NCI-H1417 (cell line): ENCODE measurements at places on chromosomes 4 and X.

GRCh38 chr4:182486881-182487280 is 243.7 kb downstream of the TENM3 start:
- DNase-seq = no peak

DNA sequence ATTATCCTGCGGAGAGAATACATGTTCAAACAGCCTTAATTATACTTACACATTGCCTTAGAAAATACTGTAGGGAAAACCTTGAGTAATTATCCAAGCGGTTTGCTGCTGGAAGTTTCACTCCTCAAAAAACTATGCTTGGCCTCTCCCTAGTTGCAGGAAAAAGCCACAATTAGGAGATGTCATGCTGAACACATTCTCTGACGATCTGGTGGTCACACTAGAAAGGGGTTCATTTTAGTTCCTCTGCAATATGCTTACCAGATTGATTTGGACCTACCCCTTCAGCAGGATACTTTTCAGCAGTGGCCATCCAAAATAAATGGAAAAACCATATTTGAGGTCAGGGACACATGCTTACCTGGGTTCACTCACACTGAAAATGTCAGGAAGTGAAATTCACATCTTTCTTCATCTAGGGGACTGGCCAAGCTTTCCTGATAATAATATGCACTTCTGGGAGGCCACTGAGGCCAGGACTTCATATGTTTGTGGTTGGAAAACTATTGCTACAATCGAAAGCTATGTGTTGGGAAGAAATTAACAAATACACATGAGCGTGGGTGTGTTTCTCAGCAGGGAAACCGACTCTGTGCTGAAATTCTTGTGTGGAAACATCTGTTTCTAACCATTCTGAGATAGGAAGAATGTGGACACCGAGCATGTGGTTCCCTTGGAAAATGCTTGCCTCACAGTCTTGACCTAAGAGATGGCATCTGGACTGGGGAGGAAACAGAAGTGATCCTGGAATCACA is 68.8 kb downstream of the ATXN3L start:
- DNase-seq = no peak

GRCh38 chr4:70895405-70895804 is 6.8 kb upstream of the MOB1B start:
- no peak for DNase-seq

DNA sequence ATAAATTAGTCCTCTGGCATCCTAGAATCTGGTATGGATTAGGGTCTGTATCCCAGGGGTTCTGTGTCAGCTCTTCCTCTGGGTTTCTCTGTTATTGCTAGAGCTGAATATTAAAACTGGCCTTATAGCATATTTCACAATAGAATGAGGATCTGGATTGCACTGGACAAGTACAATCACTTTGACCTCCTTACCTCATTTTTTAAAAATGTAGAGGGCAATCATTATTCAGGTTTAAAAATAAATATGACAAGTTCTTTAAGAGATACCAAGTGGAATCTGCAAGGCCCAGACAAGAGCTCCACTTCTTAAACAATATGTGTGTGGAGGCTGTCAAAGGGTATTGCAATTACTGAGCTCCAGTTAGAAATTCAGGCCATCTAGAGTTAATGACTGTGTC is 1.4 kb downstream of the PALLD start:
- no peak for DNase-seq

- no peak for DNase-seq
Observed at GRCh38 chr4:184122631-184123408, 94.9 kb downstream of the ENPP6 start.

GRCh38 chr4:181121733-181122132 is 1121.5 kb upstream of the TENM3 start:
- DNase-seq = no peak

DNA sequence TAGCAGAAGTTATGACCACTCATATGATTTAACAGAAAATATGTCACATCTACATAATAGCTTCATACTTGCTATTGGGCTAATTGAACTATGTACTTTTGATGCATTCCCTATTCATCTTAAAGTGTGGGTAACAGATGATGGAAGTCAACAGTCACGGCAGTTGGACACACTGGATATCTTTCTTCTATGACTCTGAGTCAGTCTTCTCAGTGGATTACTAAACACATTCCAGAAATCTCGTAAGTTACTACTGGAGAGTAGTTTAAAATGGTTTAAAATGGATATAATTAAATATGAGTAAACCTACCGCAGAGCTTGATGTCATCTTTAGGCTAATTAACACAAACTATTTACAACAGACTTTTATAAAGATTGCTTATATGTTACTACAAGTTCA is 30.1 kb upstream of the CFAP299 start:
- DNase-seq = no peak

- DNase-seq = no peak
Observed at GRCh38 chrX:99078301-99078700, 1331.8 kb downstream of the PCDH19 start.

- no peak for DNase-seq
Observed at GRCh38 chr4:15414551-15415091, 13.2 kb upstream of the C1QTNF7 start.

GRCh38 chrX:150329282-150329681 is 33.8 kb upstream of the MAMLD1 start:
- DNase-seq = no peak

DNA sequence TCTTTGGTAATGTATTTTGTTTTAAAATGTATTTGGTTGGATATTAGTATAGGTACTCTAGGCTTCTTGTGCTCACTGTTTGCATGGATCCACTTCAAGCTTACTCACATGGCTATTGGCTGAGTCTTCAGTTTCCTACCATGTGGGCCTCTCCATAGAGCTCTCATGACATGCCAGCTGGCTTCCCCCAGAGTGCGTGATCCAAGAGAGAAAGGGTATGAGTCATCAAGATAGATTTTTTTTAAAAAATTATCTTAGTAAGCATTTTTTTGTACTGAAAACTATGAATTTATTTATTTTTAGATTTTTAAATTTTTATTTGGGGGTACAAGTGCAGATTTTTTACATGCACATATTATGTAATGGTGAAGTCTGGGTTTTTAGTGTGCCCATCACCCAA is 219.1 kb upstream of the AMOT start:
- DNase-seq = no peak

DNA sequence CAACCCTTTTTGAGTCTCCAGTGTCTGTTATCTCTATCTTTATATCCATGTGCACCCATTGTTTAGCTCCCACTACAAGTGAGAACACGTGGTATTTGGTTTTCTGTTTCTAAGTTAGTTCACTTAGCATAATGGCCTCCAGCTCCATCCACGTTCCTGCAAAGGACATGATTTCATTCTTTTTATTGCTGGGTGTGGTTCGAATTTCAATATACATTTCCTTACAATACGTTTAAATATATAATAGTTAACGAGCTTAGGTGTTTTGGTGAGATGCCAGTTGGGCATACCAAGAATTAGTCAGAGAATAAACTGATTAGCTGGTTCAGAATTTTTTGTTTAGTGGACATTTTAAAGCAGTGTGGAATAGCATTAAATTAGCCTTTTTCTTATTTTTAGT is 196.7 kb downstream of the CFAP47 start:
- DNase-seq = no peak

- no peak for DNase-seq
Observed at GRCh38 chr4:94852616-94853015, 94.9 kb downstream of the BMPR1B start.

- DNase-seq = peak; percentile 18
Observed at GRCh38 chr4:163548481-163549243, 54.2 kb downstream of the TMA16 start.

DNA sequence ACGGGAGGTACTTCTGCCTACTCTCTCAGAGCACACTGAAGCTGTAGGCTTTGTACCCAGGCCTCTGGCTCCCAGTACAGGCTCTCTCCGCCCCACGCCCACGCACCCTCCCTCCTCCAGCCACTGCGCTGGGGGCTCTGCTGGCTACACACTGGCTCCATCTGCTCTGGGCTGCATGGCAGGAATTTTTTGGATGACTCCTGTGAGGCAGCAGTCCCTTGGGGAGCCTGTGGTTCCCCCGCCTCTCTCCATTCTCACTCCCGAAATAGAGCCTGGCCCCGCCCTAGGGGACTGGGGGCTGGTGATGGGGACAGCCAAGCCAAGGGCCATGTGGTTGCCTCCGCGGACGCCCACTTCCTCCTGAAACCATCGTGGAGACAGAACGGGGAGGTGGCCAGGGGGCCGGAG is 58.1 kb upstream of the ADRA2C start:
- DNase-seq = no peak

- no peak for DNase-seq
Observed at GRCh38 chr4:183220236-183220635, 99.8 kb downstream of the CLDN22 start.

DNA sequence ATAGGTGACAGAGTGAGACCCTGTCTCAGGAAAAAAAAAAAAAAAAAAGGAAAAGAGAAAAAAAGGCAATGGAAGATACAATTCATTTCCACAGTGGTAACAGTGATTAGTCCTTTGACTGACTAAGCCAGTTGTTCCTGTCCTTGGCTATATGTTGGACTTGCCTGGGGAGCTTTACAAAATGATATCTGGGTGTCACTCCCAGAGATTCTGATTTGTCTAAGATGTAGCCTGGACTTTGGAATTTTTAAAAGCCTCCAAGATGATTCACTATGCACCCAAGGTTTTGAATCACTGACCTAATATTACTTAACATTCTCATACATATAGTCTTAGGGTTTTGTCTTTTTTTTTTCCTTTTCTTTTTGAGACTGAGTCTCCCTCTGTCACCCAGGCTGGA is 16.9 kb downstream of the HELQ start:
- DNase-seq = no peak

- DNase-seq = peak; percentile 43
Observed at GRCh38 chrX:1807301-1807731, 192.5 kb downstream of the ASMT start.

DNA sequence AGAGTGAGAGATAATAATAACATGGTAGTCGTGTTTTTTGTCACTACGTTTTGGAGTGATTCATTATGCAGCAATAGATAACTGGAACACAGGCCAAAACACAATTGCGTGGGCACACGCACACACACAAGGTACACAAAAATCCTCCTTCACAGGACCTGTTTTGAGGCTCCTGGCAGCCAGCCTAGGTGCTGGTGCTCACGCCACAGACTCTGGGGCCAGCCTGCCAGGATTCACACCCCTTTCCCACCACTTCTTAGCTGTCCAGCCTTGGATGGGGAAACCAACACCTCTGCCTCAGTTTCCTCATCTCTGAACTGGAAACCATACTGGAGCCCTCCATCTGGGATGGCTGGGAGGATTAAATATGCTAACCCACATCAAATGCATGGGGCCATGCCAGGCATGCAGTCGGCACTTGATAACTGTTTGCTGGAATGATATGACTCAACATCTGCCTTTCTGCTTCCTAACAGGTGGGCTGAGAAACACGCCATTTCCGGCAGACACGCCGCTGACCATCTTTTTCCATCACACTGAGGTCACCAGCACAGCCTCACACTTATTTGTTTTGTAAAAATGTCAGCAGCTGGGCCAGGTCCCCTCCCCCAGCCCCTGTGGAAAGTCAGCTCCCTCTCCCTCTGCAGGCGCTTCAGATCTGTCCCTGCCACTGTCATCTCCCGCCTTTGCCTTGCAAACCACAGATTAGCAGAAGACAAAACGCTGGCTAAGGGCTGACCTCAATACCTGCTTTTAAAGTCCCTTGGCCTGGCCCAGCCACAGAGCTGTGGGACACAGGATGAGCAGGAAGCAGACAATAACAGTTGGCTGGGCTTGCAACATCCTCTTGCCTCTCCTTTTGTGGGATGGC is 237.5 kb downstream of the BCOR start:
- peak; percentile 78 for DNase-seq

- DNase-seq = no peak
Observed at GRCh38 chr4:178339769-178340168, 897.5 kb upstream of the AGA start.

DNA sequence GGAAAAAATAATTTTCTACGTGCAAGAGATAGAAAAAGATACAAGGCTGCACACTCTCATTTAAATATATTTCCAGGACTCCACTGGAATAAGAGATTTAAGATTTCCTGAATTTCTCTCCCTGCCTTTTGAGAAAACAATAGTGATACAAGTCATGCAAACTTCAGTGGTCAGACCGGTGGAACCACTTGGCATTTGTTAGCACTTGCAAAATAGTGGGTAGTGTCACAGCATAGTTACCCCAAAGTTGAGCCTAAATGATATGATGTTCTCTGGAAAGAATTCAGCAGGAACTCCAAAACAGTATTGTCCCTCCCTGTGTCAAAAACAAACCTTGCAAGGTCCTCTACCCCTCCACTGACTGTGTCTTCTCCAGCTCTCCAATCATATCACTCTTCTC is 102.3 kb downstream of the ANKRD50 start:
- DNase-seq = no peak

DNA sequence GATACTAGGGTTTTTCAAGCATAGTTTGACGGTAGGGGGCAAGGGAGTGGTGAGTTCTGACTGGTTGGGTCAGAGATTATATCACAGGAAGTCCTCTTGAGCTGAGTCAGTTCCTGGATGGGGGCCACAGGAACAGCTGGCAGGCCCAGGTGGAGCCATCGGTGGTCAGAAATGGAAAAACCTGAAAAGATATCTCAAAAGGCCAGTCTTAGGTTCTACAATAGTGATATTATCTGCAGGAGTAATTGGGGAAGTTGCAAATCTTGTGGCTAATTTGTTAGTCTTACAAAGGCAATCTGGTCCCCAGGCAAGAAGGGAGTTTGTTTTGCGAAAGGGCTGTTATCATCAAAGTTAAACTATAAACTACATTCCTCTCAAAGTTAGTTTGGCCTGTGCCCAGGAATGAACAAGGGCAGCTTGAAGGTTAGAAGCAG is 159.3 kb downstream of the PTCHD1 start:
- DNase-seq = no peak

- DNase-seq = no peak
Observed at GRCh38 chr4:57639561-57640382, 529.6 kb upstream of the IGFBP7 start.

DNA sequence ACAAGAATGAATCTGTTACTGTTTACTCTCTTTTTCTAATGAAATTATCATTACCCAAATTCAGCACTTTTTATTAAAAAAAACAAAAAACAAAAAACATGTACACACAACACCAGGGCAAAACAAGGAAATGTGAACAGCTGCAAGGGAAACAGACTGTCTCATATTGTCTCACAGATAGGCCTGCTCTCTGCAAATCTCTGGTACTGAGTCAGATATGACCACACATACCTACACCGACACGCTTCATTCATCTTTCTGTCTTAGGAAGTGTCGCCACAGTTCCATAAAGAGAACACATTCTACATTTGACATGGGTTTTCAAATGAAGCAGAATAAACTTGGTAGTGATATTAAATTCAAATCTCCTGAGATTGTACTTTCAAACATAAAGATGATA is 92.2 kb upstream of the GPR34 start:
- DNase-seq = no peak

DNA sequence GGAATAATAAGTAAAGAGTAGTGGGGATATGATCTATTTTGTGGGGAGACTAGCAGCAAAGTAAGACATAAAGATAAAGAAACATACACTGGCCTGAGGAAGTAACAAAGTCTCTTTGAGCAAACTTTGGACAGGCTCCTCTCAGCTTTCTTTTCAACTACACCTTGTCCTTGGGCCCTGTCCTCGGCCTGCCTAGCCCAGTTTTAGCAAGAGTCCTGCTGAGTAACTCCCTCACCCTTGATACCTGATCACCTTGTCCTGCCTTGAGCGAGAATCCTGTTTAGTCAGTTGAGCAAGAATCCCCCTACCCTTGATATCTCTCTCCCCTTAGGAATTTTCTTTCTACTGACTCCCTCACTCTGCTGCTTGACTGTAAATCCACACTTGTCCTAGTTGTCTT is 11.5 kb downstream of the HNRNPH2 start:
- DNase-seq = no peak
